ENCODE measurements at places on chromosomes 2 and 18. TPM values are rescaled to one million over a fixed set of nuclear protein-coding genes. Genes with fewer than 3 reads are reported as not detected.

RALB gene
- total RNA-seq: 48.5 TPM

ELP2 gene
- 125 TPM for total RNA-seq

EMILIN1 gene
- 138 TPM for total RNA-seq

KCTD18 gene
- total RNA-seq: 33.7 TPM
